Anterior cingulate cortex (tissue), 58 donors: ENCODE measurements at places on chromosomes 12 and 14.

- no peak for DNase-seq
Observed at GRCh38 chr12:78933014-78933413, 68.4 kb downstream of the SYT1 start.

DNA sequence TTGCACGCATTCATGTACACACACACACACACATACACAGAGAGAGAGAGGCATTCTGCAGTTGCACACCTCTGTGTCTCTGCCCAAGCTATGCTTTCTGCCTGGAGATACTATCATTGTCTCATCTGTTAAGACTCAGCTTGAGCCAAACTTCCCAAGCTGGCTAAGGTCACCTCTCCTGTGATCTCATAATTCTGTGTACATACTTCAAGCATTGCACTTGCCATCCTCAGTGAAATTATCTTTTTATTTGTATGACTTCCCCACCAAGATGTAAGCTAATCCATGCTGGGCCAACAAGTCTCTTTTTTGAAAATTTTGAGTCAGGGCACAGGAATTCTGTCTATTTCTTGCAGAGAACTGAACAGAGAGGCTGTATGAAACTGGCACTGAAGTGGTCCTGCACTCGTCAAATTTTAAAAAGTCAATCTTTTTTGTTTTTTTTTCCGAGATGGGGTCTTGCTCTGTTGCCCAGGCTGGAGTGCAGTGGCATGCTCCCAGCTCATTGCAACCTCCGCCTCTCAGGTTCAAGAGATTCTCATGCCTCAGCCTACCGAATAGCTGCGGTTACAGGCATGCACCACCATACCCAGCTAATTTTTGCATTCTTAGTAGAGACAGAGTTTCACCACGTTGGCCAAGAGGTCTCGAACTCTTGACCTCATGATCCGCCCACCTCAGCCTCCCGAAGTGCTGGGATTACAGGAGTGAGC is 44.3 kb downstream of the TMTC1 start:
- DNase-seq: no peak

DNA sequence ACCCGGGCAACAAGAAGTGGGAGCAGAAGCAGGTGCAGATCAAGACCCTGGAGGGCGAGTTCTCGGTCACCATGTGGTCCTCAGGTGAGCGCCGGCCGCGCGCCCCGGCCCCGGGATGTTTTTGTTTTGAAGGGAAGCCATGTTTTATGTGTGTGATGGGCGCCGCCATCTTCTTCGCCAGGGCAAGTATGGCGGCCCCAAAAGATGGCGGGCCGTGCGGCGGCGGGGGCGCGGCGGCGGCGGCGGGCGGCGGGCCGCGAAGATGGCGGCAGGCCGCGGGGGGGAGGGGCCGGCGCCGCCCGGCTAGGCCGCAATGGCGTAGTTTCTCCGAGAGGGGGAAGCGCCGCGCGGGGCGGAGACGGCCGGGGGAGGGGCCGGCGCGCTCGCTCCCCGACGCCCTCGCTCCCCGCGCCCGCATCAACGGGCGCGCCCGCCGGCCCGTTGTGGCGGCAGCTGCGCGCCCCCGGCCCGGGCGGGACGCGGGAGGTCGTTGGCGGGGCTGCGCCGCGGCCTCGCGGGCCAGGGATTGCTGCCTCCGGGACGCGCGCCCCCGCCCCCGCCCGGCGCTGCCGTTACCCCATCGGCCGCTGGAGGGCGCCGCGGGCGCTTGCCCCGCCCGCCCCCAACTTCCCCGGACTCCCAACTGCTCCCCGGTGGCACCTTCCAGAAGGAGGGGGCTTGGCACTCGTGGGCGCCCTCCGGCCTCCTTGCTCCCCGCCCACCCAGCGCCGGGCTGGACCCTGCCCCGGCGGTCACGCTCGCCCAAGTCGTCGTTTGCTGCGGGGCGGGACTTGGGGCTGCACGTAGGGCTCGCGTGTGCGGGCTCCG is 1.1 kb downstream of the YY1 start:
- peak; percentile 84 for DNase-seq

DNA sequence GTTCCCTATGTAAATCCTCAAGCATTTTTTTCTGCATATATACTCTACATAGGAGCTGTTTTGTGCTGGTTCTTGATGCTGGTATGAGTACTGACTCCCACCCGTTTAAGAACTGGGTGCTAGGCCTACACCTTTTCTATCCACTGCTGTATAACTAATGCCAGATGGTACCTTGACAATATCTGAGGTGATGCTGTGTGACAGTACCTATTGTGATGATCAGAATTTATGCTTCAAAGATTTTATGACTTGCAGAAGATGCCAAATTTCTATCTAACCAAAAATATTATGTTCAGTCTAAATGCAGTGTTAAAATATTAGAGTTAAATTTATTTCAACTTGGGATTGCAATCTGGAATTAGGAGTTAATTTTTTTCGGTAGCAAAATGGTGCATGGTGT is 272.3 kb upstream of the NOVA1 start:
- DNase-seq: no peak

DNA sequence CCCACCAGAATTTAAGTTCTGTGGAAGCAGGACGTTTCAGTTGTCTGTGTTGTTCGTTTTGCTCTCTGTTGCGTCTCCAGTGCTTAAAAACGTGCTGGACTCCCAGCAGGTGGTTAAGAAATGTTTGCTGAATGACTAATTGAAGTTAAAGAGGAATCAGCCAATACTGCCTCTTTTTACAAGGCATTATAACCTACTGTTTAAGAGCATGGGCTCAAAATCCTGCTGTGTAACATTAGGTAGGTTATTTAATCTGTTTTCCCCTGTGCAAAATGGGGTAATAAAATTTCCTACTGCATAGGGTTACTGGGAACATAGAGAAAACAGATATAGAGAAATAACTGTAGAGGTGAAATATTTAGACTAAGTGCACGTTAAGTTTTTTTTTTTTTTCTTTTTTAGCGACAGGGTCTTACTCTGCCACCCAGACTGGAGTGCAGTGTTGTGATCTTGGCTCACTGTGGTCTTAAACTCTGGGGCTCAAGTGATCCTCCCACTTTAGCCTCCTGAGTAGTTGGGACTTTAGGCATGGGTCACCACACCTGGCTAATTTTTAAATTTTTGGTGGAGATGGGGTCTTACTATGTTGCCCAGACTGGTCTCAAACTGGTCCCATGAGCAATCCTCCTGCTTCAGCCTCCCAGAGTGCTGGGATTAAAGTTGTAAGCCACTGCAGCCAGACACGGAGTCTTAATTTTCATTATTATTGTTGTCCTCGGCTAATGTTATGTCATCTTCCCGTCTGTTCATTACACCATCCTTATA is 139.4 kb upstream of the PRICKLE1 start:
- no peak for DNase-seq

- DNase-seq: no peak
Observed at GRCh38 chr14:72663076-72663487, 230.8 kb downstream of the DPF3 start.

DNA sequence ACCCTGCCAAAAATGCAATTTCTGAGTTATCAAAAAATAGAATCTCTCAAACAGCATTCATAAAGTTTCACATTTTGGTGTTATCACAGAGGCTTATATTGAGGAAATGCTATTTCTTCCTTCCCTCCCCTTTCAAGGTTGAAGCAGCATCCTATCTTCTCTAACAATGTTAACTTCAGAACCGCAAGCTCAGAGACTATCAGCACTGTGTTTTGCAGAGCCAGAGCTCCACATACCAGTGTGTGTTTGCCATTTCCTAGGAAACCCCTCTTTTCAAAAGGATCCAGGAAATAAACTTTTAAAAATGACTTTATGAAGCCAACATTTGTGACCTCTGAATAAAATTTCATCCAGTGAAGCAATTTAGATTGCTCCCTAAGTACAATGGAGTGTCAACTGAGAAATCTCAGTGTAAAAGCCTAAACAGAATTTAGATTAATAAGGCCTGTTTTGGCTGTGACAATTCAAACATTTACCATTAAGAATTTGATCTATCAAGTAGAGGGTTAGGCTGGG is 332.6 kb downstream of the NOVA1 start:
- DNase-seq: no peak

DNA sequence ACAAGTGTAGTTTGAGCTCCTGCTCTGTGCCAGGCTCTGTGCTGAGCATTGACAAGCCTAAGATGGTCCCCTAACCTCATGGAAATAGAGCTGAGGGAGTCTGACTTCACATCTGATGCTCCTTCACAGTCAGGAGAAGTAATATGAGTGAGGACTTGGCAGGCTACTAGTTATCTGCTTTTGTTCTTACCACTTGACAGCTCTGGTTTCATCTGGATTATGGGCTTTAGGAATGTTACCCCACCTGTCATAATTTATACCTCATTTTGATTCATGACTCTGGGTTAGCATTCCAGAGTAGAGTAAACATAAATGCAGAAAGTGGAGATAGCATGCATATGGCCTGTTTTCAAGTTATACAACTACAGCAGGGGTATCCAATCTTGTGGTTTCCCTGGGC is 40.5 kb downstream of the ATP6V1D start:
- no peak for DNase-seq

GRCh38 chr12:117171499-117172162 is 18.6 kb downstream of the FBXO21 start:
- no peak for DNase-seq

DNA sequence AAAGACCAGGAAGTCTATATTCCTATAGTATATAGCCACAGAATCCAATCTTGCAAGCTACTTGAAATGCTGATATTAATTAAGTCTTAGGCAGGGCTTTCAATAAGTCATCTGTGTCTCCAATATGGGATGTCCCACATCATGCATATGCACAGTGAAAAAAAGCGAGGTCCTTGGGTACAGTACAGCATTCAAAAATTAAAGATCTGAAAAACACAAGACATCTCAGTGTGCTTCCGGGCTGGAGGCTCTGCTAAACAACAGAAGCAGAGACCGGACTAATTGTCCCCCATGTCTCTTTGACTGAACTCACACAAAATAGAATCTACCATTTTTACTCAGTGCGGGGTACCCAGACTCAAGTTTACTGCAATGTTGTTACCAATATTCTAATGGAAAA is 156.0 kb downstream of the DAD1 start:
- no peak for DNase-seq

DNA sequence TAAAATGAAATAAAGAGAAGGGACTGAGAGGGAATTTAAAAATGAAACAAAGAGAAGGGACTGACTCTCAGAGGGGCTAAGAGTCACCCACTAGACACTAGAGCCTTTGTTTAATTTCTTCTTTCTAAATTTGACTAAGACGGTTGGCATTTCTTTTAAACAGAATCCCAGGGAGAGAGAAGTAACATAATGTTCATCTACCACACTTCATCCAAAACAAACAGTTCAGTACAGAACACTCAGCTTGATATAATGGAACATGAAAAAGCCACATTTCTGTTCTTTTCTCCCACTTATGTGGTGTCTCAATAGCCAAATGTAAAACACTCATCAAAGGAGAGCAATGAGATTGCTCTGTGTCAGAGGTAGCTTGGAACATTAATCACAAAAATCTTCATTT is 10.1 kb upstream of the NT5DC3 start:
- DNase-seq: peak; percentile 15

GRCh38 chr14:71618047-71618446 is 314.2 kb upstream of the RGS6 start:
- DNase-seq: no peak

DNA sequence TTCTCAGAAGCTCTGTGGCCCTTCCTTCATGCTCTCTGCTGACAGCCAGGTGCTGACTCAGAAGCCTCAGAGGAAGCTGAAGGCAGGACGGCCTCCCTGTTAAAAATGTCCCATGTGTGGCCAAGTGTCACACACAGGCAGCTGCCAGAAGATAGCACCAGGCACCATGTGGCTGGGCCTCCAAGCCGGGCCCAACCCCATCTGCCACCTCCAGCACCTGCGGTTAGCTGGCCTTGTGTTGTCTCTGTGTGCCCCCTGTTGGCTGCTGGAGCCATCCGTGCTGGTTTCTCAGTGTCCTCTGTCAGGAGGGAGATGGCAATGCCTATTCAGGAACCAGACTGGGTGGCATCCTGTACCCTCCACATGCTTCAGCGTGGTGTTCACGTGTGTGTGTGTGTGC is 63.2 kb downstream of the TSPAN11 start:
- DNase-seq: no peak

GRCh38 chr12:13592063-13592942 is 389.1 kb downstream of the GRIN2B start:
- no peak for DNase-seq

- DNase-seq: no peak
Observed at GRCh38 chr12:75750716-75751306, 239.4 kb upstream of the KRR1 start.

DNA sequence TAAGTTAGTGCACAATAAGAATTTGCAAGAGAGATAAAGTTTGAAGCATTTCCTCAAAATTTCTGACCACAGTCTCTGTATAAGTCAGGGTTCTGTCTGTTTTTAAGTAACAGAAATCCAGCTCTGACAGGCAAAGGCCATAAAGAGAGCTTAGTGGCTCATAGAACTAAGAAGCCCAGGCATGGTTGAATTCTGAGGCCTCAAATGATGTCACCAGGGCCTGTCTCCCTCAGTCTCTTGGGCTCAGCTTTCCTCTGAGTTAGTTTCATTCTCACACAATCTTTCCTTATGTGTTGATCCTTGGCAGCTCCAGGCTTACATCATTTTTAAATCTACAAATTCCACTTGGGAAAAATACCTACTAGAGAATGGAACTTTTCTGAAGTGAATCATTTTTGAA is 173.4 kb upstream of the ATP2B1 start:
- DNase-seq: no peak

DNA sequence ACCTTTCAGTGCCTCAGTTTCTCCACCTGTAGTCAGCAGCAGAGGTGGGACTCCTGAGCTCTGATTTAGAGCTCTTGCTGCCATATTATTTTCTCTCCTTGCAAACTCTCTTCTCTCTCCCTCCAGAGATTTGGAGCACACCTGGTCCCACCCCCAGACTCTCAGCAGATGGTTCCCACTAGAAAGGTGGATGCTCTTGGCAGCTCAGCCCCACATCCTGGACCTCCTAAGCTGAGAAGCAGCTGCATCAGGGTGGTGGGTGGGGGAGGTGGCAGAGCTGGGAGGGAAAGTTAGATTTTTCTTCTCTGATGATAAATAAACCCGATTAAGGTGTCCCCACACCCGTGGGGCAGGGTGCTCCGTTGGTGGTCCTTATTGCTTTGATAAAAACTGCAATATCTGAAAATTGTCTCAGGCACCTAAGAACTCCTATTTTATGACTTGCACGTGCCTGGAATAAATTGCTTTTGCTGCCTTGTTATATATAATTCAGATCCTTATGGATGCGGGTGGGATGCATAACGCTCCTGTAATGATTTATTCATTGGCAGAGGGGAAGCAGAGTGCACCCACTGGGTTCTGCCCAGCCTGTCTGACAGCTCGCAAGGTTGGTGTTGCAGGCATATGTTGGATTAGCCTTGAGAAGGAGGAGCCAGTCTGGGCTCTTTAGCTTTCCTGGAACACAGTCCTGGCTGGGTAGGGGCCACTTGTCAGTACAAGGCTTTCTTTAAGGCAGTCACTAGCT is 214.2 kb downstream of the SUDS3 start:
- no peak for DNase-seq
